ENCODE measurements at places on chromosomes 3 and 15. TPM values are rescaled to one million over a fixed set of nuclear protein-coding genes. Genes with fewer than 3 reads are reported as not detected.

Gene SPINK8
- not detected for total RNA-seq

Gene GPR62
- total RNA-seq, result not detected

Gene DPPA2
- not detected for total RNA-seq

Gene DNAH12
- total RNA-seq, result not detected

Gene MYD88
- total RNA-seq, result 25.9 TPM

Gene KIAA1143
- total RNA-seq, result 13.3 TPM

Gene TTLL13
- total RNA-seq, result not detected

Gene MITF
- 25.4 TPM for total RNA-seq

Gene GOLGA8T
- total RNA-seq, result not detected

Gene POTEB2
- not detected for total RNA-seq

Gene KBTBD13
- not detected for total RNA-seq

Gene RHO
- not detected for total RNA-seq

Gene ZBTB47
- total RNA-seq, result 11.0 TPM

Gene TOPAZ1
- not detected for total RNA-seq

Gene CYP11A1
- 3.2 TPM for total RNA-seq

Gene RTP1
- not detected for total RNA-seq

Gene TRIM42
- not detected for total RNA-seq

Gene SEMA3B
- total RNA-seq, result 23.0 TPM

Gene AGBL1
- not detected for total RNA-seq

Gene HIGD2B
- total RNA-seq, result not detected

Gene GRM2
- total RNA-seq, result not detected

Gene ROBO2
- total RNA-seq, result not detected

Gene PDIA3
- 294 TPM for total RNA-seq

Gene POLQ
- total RNA-seq, result 2.3 TPM

Gene CP
- not detected for total RNA-seq

Gene AMIGO3
- total RNA-seq, result 1.2 TPM

Gene SNTN
- total RNA-seq, result not detected

Gene TMC3
- not detected for total RNA-seq

Gene ZNF662
- total RNA-seq, result 0.86 TPM

Gene LDHAL6B
- total RNA-seq, result not detected

Gene MEIS2
- 65.4 TPM for total RNA-seq

Gene GADL1
- not detected for total RNA-seq

Gene FEZF2
- not detected for total RNA-seq

Gene EFCC1
- not detected for total RNA-seq

Gene NR2F2
- total RNA-seq, result 30.3 TPM

Gene MOBP
- not detected for total RNA-seq

Gene ARIH2
- 59.5 TPM for total RNA-seq

Gene AEN
- total RNA-seq, result 36.5 TPM

Gene CKMT1A
- not detected for total RNA-seq

Gene ZNF80
- not detected for total RNA-seq

Data from myometrial cell (primary cell).